ENCODE measurements at places on chromosomes 3 and 15. TPM values are rescaled to one million over a fixed set of nuclear protein-coding genes. Genes with fewer than 3 reads are reported as not detected.

- no peak overlapping the region for H3K4me3 ChIP-seq
- H3K27me3 ChIP-seq, result no peaks in the 10 kb centered on the region
- no peaks in the 10 kb centered on the region for H3K36me3 ChIP-seq
- peaks cover 8% of the 10 kb centered on the region for H3K4me1 ChIP-seq
Observed at GRCh38 chr15:39661776-39662175, 80.9 kb downstream of the THBS1 start.

GRCh38 chr15:52783191-52783829 lies 6.8 kb downstream of the ONECUT1 start:
- no peak overlapping the region for H3K27ac ChIP-seq
- peaks cover 67% of the 10 kb centered on the region for H3K27me3 ChIP-seq
- H3K4me3 ChIP-seq, result no peak overlapping the region
- H3K36me3 ChIP-seq, result no peaks in the 10 kb centered on the region
- no peaks in the 10 kb centered on the region for H3K4me1 ChIP-seq
- DNase-seq, result no peak

GRCh38 chr3:155034786-155035185 lies 45.3 kb upstream of the MME start:
- H3K4me3 ChIP-seq, result no peak overlapping the region
- no peak for DNase-seq
- H3K4me1 ChIP-seq, result 0 out of 2 replicates have a peak, but pooled peaks cover 2% of the 10 kb centered on the region

DNA sequence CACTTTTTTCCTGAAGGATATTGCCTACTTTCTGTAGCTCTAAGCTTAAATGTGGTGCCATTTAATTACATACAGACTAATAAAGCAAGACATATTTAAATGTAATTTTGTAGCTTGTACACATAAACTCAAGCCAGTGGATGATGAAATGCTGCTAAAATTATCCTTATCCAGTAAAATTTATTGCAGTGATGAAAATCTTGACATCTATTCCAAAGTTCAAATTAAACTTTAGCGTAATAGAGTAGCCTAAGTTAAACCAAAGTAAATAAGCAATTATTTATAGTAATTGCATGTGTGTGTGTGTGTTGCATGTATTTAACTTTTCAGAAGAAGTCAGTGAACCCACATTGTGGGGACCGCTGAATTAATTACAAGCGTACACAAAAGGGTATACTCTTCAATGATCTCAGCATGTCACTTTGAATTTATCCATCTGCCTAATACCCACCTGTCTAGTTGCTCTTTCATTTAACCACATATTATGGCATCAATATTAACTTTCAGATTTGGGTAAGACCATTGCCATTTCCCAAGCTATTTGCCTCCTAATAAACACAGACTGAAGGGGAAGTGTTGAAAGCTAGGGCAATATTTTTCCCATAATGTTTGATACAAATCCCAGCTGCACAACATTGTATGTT lies 85.0 kb downstream of the MECOM start:
- H3K36me3 ChIP-seq, result no peaks in the 10 kb centered on the region
- no peak overlapping the region for H3K27ac ChIP-seq
- no peaks in the 10 kb centered on the region for H3K27me3 ChIP-seq
- no peak for DNase-seq
- no peaks in the 10 kb centered on the region for H3K4me1 ChIP-seq

- no peak overlapping the region for H3K4me3 ChIP-seq
- H3K36me3 ChIP-seq, result no peaks in the 10 kb centered on the region
- no peak for DNase-seq
- no peaks in the 10 kb centered on the region for H3K27me3 ChIP-seq
- H3K4me1 ChIP-seq, result peaks cover 6% of the 10 kb centered on the region
Observed at GRCh38 chr15:58453931-58454793, 22.4 kb downstream of the LIPC start.

DNA sequence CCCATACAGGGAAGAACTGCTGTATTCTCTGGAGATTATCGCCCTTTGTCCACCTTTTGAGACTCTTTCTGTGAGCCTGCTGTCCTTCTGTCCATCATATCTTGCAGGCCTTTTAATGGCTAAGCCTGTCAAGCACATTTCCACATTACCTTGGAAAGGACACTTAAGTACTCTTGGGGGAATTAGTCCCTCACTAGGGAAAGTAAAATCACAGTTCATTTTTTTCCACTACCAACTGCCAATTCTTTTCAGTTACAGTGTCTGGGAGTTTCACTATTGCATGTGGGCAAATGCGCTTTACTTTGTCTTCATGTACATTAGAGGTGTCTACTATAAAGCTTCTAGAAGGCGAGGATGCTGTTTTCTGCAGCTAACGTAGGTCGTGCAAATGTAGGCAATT lies 242.1 kb downstream of the NSUN3 start:
- H3K4me3 ChIP-seq, result no peak overlapping the region
- H3K36me3 ChIP-seq, result no peaks in the 10 kb centered on the region
- H3K27me3 ChIP-seq, result no peaks in the 10 kb centered on the region

A4GNT gene
- not detected for polyA plus RNA-seq

STAC gene
- polyA plus RNA-seq, result 0.19 TPM

UPK1B gene
- polyA plus RNA-seq, result 0.40 TPM

All from IMR-90 (cell line).